ENCODE measurements at places on chromosomes 7 and 10.

DNA sequence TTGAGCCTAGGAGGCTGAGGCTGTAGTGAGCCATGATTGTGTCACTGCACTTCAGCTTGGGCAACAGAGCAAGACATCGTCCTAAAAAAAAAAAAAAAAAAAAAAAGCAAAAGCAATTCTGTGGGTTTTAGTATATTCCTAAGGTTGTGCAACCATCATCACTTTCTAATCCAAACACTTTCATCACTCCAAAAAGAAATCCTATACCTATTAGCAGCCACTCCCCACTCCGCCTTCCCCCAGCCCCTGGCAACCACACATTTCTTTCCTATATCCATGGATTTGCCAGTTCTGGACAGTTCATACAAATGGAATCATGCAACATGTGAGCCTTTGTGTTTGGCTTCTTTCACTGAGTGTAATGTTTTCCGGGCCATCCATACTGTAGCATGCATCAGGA is 20.4 kb downstream of the ZAN start:
- no peak for DNase-seq

GRCh38 chr10:72625276-72625607 is 637 bp downstream of the MICU1 start:
- no peak for DNase-seq

DNA sequence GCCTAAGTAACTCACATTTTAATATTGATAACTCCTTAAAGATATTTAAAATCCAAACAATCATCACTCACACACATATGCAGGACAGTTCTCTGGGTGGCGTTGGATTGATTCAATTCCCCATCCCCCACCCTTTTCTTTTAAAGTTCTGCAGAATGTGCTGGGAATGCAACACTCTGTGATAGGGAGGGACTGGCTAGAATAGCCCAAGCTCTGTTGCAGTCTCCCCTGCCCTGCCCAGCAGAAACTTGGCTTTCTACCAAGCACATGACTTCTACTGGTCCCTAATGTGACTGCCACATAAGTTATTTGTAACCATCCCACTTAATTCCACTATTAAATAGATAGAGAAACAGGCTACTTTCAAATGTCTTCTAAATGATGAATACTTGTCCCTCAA is 55.2 kb downstream of the TWIST1 start:
- no peak for DNase-seq

DNA sequence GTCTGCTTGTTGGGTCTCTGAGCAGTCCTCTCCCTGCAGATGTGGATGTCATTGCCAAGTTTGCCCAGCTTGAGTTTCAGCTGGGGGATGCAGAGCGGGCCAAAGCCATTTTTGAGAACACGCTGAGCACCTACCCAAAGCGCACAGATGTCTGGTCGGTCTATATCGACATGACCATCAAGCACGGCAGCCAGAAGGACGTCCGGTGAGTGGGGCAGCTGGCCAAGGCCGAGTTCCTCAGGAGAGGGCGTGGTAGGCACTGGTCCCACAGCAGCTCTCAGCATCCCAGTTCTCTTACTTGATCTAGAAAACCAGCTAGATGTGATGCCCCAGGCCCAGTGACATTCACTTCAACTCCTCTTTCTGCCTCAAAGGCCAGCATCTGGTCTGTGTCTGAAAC is 7.7 kb downstream of the CALHM2 start:
- no peak for DNase-seq

DNA sequence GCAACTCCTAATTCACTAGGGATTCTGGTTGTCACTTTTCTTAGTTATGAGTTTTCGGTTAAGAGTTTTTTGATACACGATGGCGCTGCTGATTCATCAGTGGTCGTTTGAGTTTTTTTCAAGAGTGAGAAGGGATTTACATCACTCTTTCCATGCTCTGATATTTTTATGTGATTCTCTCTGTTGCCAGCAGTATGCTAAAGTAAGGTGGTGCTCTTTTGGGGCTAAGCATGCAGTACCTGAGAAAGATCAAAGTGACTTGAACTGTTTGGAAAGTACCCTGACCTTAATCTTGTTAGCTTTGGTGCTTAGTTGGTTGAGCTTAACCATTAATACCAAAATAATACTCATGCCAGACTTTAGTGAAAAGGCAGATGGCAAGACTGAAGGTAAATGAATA is 28.1 kb downstream of the STAMBPL1 start:
- no peak for DNase-seq

DNA sequence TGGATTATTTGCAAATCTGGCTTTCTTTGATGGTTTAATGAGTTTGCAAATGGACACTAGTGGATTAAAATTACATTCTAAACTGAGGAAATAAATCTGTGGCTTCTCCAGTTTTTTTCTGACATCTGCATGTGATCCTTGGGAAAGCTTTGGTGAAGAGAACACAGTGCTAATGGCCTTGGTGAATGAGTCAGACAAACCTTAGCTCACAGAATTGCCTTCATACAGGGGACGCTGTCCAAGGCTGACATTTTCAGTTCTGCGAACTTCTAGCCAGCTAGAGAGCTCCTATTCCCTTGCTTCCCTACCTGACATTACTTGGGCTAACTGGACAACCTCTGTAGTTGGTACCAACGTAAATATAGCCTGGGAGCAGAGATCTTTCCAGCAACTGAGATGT is 21.2 kb downstream of the BMPER start:
- no peak for DNase-seq

GRCh38 chr10:61301575-61301974 is 151.6 kb downstream of the TMEM26 start:
- DNase-seq, result no peak

DNA sequence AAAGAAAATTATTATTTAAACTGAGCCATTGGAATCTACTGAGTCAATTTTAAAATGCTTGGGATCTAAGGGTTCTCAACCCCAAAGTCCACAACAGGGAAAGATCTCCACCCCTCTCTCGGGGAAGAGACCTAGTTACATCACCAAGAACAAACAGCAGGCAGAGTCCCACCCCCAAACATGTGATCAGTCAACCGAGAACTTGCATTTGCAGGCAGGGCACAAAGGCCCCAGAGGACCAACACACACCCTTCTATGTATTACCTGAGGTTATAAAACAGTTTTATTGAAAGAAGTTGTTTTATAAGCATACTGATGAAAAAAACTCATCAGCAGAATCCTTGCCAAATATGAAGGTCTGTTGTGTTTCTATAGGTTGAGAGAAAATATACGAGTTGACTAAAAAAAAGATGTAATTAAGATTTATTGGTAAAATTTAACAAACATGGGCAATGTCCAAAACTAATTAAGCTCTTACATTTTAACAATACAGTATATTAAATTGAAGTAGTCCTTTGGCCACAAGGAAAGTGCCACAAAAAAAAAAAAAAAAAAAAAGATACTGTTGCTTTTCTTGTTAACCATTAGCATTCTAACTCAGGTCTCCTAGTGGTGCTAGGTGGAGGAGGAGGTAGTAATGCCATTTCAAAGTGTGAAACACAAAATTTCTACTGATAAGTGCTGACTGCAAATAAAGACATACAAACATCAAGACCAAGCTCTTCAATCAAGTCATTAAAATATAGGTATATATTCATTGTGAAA is 975 bp upstream of the USP54 start:
- DNase-seq, result peak; percentile 75

DNA sequence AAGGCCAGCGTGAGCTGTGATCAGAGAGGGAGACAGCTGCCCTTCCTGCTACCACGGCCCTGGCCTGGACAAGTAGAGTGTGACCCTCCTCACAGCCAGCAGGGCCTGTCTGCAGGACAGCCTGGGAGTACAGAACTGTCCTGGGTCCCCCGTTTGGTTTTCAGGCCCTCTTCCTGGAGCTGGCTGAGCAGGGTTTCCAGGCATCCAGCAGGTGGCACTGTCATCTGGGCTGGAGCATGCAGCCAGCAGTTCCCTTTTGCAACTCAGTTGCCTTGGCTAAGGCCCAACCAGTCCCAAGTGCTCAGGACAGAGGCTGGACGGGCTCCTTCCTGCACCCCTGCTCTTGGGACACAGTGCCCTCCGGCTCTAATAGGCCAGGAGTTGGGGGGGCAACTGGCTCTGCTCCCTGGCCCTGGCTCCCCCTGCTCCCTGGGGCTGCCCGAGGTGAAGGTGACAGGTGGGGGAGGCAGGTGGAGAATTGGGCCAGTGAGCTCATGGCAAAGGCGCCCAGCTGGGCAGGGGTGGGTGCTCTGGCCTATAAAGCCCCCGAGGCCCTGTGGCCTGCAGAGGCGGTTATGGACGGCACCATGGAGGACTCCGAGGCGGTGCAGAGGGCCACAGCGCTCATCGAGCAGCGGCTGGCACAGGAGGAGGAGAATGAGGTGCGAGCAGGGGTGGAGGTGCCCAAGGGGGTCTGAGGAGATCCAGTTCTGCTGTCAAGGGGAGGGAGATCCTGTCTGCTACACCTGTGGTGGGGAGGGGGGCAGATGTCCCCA is at the start of gene ANKRD2:
Gene ANKRD2, plus strand, starts transcription at position 566 of the 776 bp plus-strand sequence. Its CDS starts 10 bp downstream, at position 576.
- peak; percentile 66 for DNase-seq

GRCh38 chr10:84194424-84195043 is at the start of gene CDHR1:
CDHR1 (plus strand) TSS chr10:84194537; CDS start chr10:84194761, 224 bp downstream.
- DNase-seq, result peak; percentile 80

- DNase-seq, result no peak
Measured at GRCh38 chr7:46933596-46933995, 648.3 kb downstream of the TNS3 start.

- no peak for DNase-seq
Measured at GRCh38 chr10:44340557-44340956, 44.3 kb downstream of the CXCL12 start.

DNA sequence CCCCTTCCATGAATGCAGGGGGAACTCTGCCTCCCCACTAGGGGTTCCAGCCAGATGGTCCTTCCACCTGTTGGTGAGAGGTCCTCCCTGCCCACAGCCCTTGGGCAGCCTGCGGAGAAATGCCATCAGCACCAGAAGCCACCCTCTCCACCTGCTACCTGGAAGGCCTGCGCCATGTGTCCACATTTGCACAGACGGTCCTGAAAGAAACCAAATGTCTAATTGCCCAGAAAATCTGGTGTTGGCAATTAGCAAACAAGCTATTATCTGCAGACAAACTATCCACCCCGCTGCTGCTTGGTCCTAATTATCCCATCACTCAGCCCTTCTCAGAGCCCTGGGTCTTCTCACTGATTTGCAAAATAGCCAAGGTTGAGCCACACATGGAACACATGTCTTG is 32.3 kb downstream of the HSPA12A start:
- DNase-seq, result no peak

- no peak for DNase-seq
Measured at GRCh38 chr7:28725911-28726310, 232.2 kb downstream of the TRIL start.

- DNase-seq, result no peak
Measured at GRCh38 chr7:48300301-48300700, 129.0 kb downstream of the ABCA13 start.

DNA sequence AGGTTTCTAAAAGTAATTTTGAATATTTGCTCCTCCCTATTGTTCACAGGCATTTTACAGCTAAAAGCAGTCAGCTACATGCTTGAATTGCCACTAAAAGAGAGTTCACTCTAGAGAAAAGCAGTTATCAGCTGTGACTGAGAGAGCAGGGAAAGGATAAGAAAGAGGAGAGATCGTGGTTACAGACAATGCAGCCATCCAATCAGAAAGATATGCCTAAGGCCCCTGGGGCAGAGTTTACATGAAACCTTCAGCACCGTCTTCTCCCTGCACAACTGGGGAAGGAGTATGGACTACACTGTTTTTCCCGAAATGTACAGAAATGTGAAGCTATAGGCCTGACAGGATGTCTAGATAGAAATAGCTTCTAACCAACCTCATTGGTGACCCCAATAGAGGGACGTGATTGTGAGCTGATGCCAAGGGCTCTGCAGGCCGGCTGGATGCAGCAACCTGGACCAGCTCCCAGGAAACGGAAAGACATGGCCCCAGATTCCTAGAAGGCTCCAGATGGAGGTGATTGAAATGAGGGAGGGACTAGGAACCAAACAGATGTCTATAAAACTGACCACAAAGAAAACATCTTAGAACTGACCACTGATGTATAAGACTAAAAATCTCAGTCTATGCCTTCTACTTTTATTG is 3.2 kb upstream of the VSTM4 start:
- no peak for DNase-seq

DNA sequence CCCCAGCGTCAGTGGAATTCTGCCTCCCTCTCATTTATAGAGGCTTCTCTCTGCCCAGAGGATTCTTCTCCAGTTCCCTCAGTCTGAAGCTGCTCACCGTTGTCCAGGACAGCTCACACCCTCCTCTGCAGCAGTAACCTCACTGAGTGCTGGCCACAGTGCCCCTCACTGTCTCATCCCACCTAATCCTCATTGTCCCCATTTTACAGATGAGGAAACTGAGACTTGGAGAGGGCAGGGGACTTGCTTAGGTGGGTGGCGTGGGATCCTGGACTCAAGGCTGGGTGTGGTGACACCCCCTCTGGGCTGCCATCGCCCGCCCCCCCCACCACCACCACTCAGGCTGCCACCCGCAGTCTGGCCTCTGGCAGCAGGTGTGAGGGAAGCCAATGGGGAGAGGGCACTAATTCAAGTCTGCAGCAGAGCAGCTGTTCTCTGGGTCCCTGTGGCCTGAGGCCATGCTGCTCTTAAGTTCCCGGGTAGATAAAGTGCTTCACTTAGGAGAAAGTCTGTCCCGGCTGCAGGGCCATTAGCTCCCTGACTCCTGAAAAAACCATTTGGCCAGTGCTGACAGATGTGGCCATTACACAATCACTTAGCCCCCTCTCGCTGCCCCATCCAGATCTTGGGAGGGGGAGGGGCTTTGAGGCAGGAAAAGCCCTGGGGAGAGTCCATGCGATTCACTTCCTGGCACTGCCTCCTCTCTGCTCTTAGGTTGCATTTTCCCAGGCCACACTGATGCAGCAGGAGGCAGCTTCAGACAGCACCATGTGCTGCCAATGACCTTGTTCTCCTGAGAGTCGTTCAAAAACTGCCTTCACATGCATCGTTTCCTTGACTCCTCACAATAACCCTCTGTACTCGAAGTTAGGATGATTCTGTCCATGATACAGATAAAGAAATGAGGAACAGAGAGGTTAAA is 36.3 kb downstream of the DRGX start:
- DNase-seq, result no peak

DNA sequence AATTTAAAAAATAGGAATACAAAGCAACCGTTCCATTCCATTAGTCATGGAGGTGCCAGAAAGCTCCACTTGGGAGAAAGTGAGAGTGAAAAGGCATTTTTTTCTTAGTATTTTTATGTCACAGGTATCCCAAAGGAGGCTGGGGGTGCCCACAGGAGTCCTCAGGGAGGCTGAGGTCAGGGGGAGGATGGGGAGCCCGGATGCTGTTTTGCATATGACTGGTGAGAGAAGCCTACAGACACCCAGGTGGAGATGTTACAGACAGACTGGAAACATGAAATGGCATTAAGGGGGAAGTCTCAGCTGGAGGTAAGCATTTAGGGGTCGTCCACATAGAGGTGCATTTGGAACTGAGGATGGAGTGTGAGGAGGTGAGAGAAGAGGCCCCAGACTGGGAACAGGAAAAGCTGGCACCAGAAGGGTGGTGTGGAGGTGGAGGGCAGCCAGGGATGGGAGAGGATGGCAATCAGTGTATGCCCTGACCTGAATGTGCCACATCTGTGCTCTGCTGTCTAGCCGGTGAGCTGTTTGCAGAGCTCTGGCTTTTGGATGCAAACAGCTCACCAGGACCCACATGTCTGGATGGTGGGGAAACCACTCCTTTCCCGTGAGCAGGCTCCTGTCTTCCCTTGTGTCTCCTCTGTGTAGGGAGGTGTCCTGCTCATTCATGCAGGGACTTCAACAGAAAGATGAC is 101.1 kb downstream of the RAMP3 start:
- DNase-seq, result no peak
